Right kidney (tissue), 9 donors: ENCODE measurements at places on chromosomes 2 and 18.

DNA sequence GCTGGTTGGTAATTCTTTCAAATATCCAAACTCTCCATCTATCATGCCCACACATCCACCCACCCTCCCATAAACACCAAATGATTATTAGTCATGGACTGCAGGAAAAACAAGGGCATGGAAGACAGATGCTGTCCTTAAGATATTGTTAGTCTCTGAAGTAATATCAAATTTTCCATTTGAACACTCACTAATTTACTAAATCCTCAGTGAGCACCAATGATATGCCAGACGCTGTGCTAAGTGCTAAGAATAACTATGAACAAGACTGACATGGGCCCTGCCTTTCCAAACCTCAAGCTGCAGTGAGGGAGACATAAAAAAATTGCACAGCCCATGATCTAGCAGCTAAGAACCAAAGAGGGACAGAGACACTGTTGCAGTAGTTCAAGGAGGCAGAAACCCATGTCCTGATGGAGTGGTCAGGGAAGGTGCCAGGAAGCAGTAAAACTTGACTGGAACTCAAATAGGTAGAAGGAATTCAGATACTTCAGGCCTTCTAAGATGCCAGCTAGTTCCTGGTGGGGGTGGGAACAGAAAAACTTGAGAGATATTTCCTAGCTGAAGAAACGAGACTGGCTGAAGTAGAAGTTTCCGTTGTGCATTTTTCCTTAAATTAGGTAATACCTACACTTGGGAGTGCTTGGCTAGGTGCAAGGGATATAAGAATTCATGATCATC lies 182.1 kb downstream of the OSR1 start:
- no peak for DNase-seq

DNA sequence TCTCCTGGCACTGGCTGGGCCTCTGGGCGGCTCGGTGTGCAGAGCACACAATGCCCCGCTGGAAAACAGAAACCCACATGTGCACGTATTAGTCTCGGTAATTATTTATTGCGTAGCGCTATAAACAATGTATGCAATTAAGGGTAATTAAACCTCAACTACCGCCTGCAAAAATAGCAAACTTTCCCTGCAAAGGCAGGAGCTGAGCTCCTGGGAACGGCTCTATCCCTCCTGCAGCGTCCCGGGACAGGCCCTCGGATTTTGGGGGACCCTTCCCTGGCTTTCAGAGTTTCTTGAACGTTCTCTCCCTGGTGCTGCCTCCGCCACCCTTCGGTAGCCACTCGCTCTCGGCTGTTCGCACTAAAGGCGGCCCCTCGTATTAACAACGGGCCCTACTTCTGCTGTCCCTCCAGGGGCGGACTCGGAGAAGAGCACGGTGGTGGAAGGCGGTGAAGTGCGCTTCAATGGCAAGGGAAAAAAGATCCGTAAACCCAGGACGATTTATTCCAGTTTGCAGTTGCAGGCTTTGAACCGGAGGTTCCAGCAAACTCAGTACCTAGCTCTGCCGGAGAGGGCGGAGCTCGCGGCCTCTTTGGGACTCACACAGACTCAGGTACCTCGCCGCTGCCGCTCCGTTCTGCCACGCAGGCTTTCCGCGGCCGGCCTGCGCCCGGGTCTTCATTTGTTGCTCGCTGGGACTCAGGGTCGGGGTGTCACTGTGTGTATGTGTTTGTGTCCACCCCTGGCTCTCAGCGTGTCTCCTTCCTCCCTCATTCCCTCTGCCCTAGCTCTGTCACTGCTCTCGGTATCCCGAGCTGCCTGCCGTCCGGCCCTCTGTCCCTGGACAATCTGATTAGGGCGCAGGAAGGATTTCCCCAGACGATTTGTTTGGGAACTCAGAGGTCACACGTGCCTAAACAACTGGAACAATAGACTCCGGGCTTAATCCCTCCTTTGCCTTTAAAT lies 1.2 kb downstream of the DLX1 start:
- DNase-seq, result peak; percentile 79

DNA sequence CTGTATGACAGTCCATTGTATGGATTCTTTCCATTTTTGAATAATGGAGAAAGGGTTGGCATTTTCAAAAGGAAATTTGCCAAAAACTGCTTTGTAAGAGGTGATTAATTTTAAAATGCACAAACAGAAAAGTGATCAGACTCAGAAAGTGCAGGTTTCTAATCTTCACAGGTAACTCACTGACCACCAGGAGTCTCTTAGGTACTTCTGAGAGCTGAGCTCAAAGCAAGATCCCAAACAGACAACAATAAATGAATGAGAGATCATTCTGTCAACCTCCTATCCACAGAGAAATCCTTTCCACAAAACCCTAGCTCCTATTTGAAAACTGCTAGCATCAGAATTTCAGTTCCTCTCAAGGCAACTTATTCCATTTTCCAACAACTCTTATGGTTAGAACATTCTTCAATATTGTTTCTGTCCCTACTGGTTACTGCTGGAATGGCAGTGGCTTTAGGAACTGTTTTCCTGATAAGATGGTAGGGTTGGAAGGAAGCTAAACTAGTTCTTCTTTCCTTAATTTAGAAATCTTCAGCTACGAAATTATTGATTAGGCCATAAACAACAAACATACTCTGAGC lies 20.6 kb upstream of the HAAO start:
- no peak for DNase-seq

GRCh38 chr18:49112031-49112430 lies 161.3 kb upstream of the SMAD7 start:
- no peak for DNase-seq

GRCh38 chr2:216206041-216206703 lies 97.0 kb downstream of the XRCC5 start:
- DNase-seq, result no peak
